CD8-positive, alpha-beta T cell (primary cell): ENCODE measurements at places on chromosomes 12 and 14.

DNA sequence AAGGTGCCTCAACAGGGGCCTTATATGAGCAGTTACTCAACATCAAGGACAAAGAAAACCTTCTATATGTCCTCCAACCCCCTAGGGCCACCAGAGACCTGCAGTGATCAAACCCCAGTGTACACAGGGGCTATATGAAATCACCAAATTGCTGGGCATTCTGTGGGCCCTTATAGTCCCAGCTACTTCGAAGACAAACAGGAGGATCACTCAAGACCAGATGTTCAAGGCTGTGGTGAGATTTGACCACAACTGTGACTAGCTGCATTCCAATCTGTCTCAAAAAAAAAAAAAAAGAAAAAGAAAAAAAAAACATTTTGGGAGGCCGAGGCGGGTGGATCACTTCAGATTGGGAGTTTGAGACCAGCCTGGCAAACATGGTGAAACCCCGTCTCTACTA is 51.0 kb upstream of the PRB2 start:
- DNase-seq: no peak

DNA sequence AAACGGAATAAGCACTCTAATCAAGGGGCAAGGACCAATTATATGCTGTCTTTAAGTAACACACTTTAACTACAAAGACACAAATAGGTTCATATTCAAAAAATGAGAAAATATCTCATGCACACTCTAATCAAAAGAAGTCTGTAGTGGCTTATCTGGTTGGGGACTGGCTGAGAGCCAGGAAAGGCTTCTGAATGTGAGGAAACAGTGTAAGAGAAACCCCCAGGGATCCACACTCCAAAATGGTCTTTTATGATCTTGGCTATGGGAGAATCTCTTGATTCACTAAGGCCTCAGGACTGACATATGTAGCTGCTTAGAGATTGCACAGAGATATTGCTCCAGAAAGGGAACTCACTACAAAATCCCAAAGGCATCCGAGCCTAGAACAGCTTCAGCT is 10.3 kb downstream of the CTSG start:
- no peak for DNase-seq

GRCh38 chr14:21074398-21075272 is 4.5 kb downstream of the ARHGEF40 start:
- DNase-seq: no peak

DNA sequence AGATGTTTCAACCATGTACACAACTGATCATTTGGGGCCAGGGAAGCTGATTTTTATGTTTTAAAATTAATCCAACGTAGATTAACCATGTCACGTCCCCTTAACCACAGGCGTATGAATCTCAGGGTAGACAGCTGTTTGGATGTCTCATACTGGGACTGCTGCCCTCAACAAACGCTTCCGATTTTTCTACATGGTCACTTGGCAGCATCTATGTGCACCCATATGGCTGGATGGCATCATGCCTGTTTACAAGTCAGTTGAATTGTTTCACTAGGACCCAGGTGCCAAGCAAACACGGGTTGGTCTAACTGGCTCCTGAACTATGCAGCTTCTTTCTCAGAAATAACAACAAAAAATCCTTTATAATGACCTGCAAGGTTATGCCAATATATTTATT is 393.8 kb downstream of the NPAS3 start:
- DNase-seq: no peak

DNA sequence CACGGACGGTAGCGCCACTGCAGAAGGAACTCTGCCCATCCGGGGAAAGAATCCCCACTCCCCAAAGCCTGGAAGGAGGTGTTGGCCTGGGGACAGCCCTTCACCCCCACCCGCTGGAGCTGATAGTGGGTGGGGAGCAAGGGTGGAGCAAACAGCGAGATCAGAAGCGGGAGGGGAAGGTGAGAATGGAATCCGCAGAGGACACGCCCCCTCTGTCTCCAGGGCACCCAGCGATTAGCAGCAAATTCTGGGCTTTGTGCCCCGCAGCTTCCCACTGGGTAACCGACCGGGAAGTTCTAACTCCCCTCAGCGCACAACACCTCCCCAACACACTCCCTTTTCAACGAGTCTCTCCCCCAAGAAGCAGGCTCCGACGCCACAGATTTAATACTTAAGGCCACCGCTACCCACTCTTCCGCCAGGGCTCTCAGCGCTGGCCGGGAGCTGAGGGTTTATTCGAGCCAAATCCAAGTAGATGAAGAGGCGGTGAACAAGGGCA is 1.4 kb downstream of the SLC25A29 start:
- DNase-seq: no peak

GRCh38 chr12:81181691-81182090 is 103.8 kb downstream of the ACSS3 start:
- no peak for DNase-seq

- no peak for DNase-seq
Observed at GRCh38 chr14:73977896-73978295, 27.8 kb downstream of the COQ6 start.
